Colonic mucosa (tissue), 4 donors: ENCODE measurements at places on chromosomes 2 and 18.

DNA sequence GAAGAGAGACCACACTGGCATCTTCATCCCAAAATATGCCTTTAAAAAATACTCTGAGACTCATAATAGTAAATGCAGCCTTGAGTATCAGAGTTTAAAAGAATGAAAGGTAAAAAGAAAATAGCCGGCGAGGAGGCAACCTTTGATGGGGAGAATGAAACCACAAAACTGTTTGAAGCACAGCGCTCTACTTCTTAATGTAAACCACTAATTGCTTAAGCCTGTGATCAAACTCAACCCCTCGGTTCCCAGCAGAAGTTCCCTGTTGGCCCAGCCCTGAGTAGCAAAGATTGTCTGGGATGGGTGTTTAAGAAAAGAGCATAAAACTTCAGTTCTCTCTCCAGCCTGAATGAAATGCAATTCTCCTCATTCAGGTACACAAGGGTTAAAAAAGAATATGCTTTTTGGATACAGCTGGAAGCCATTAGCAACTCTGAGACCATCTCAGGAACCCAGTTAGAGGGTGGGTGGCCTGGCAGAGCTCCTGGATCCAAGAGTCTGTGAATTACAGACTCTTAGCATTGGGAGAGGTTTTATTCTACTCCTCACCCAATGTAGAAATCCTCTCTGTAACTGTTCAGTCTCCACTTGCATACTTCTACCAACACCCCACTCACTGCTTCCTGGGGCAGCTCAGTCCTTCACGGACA, 44.8 kb downstream of the VIT start:
- no peak for DNase-seq

DNA sequence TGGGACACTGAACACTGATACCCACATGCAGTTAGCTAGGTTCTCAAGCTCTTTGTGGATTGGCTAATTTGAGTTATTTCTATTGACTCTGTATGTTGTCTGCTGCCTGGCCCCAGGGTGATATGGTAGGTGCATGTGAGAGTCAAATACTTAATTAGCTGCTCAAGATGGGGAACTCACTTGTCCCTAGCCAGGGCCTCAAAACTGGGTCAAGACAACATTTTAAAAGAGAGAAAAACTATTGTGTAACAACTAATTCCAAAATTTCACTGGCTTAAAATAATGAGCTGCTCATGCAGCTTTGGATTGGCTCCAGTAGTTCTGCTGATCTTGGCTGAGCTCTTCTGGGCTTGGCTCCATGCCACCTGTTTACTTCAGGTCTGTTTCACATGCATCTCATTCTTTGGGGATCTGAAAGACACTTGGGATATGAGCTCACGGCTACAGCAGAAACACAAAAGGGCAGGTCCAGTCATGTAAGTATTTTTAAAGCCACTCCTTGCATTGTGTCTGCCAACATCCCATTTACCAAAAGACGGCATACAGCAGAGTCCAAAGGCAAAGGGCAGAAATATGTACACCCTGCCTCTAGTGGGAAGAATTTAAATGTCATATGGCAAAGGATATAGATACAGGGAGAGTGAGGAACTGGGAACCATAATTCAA, 716.8 kb downstream of the SUCLG1 start:
- DNase-seq: no peak

DNA sequence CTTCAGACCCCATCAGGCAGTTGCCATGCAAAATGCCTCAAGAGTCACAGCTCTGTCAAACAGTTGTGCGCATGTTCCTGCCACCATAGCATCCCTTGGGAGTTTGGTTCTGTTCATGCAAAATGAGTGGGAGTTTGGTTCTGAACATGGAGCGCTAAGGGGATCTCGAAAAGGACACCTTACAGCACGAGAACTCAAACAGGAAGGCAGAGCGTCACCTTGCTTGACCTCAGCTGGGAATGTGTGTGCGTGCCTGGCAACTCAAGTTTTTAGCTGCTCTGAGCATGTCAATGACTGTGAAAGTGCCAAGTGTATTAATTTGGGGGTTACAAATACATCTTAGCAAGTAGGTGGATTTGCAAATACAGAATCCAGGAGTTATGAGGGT, 16.6 kb downstream of the MALL start:
- DNase-seq: no peak

GRCh38 chr2:128617029-128617590, 298.4 kb upstream of the HS6ST1 start:
- DNase-seq: no peak

GRCh38 chr2:169065422-169065821, 3.9 kb upstream of the DHRS9 start:
- DNase-seq: no peak

GRCh38 chr2:551621-552020, 125.6 kb downstream of the TMEM18 start:
- DNase-seq: no peak

DNA sequence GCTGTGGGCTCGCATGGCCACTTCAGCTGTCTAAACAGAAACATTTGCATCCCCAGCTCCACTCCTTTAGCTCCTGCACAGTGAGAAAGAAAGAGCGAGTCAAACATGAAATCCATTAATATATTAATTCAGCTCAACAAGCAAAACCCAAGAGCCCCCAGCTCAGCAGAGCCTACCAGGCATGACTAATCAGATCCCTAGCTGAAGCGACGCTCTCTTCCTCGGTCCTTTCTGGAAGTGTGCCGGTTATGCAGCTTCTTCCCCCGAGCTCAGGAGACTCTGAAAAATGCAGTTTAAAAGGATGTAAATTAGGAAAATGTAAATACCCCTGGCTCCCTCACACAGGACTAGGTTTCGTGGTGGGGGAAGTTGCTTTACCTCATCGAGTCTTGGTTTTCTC, 221.5 kb downstream of the ANKRD30B start:
- DNase-seq: no peak

DNA sequence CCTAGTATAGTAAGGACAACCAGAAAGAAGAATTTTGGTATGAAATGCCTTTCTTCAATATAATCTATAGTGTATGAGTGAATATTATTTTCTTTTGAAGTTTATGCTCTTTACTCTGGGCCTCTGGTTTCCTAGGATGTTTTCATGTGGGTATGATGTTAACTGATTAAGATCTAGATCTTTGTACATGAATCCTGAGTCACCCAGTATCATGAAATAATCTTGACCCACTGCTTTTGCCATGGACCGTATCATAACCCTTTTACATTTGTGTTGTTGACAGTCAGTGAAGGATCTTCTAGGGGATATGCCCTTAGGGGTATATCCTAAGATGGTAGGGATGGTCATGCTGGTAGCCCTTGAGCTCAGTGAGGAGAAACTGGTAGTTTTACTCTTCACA, 100.3 kb downstream of the RAB3GAP1 start:
- DNase-seq: no peak

DNA sequence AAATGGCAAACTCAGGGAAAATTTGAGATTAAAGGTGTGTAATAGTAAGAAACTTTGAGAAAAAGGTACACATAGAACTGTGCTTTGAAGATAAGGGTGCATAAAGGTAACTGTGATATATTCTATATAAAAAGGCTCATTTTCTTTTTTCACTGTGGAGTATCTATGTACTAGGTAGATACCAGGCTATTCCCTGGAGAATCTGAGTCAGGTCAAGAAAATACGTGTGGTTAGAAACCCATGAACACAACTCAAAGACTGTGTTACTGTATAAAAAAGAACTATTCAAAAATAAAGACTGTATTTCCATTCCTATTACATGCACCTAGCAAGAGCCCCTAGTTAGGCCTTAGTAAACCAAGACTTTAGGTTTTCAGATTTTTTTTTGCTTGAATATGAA, 100.1 kb upstream of the GRB14 start:
- DNase-seq: no peak

- DNase-seq: no peak
Observed at GRCh38 chr18:577643-578375, 2.4 kb upstream of the CETN1 start.

DNA sequence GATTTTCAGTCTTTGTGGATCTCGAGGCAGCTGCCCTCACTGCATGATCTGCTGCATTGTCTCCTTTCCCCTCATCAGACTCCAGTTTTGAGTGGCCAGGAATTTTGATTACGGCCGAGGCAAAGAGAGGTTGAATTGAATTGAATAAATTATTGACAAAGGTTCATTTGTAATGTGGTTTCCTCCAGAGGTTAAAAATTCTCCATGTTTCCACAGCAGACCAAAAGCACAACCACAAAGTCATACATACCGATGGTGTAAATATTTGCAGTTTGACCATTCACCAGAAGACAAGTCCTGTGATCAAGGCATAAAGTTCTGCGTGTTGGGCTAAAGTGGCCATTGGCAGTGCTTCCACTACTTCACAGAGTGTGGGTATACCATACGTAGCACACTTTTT, 343.8 kb upstream of the MYT1L start:
- no peak for DNase-seq

DNA sequence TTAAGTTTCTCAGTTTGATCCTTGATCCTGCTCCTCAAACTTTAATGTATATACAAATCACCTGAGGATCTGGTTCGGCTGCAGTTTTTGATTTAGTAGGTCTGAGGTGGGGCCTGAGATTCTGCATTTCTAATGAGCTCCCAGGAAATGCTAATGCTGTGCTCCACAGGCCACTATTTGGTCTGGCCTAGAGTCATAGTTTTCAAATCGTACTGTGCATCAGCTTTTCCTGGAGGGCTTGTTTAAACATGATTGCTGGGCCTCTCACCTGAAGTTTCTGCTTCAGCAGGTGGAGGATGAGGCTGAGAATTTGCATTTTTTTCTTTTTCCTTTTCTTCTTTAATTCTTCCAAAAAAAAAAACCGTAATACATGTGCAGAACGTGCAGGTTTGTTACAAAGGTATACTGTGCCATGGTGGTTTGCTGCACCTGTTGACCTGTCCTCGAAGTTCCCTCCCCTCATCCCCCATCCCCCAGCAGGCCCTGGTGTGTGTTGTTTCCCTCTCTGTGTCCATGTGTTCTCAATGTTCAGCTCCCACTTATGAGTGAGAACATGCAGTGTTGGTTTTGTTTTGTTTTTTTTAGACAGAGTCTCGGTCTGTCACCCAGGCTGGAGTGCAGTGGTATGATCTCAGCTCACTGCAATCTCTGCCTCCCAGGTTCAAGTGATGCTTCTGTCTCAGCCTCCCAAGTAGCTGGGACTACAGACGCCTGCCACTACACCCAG, 42.2 kb upstream of the CD28 start:
- no peak for DNase-seq

- no peak for DNase-seq
Observed at GRCh38 chr2:15814403-15814802, 125.9 kb upstream of the MYCN start.

DNA sequence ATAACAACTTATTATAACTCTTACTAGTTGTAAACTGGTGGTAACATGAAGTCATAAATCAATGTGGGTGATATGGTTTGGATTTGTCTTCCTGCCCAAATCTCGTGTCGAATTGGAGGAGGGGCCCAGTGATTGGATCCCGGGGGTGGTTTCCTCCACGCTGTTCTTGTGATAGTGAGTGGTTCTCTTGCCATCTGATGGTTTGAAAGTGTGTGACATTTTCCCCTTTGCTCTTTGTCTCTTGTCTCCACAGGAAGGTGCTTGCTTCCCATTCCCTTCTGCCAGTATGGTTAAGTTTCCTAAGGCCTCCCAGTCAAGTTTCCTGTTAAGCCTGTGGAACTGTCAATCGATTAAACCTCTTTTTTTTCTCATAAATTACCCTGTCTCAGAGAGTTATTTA, 321.6 kb downstream of the DSEL start:
- DNase-seq: no peak

GRCh38 chr2:30222636-30223360, 8.5 kb upstream of the LBH start:
- DNase-seq: no peak

DNA sequence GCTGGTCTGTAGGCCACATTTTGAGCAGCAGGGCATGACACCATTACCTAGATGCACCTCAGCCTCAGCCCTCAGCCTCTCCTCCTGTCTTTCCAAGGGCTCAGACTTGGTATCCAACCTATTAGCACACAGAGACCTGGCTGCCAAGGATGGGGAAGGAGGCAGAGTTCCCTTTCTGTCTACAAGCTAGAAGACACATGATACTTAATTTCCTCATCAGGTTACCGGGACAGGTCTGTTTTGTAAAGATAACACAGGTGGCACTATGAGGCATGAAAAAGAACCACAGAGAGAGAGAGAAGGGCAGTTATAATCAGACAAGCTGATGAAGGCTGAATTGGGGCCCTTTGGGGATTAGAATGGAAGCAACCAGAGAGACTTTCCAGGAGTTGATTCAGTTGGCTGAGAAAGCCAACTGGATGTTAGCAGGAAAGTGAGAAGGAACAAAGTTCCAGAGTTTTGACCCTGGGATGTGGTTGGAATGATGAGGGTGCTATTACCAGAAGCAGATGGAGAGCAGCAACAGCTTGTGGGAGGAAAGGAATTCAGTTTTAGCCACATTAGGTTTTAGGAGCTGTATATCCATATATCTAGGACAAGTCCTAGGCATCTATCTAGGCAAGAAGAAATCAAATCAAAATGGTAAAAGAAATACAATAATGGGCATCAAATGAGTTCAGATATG, 46.0 kb upstream of the RMND5A start:
- no peak for DNase-seq

- no peak for DNase-seq
Observed at GRCh38 chr2:186456941-186457340, 29.1 kb upstream of the ZC3H15 start.

GRCh38 chr2:134950886-134951285, 32.3 kb downstream of the CCNT2 start:
- DNase-seq: no peak

GRCh38 chr2:144546933-144547332, 27.0 kb upstream of the ZEB2 start:
- no peak for DNase-seq

GRCh38 chr2:128269063-128269989, 49.3 kb downstream of the HS6ST1 start:
- DNase-seq: no peak

DNA sequence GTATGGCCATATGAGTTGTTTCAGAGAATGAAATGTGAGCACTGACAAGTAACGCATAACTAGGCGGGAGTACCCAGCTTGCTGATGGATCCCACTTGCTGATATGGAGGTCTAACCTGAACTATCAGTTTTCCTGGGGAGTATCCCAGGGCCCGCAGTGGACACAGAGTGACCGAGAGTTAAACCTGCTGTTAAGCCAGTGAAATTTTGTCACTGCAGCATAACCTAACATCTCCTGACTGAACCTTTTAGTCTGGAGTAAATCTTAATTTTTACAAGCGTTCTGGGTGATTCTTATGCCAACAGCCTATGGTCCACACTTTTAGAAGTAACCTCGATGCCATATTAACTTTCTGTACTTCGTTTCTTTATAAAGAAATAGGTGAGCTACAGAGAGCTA, 54.4 kb downstream of the TGFA start:
- DNase-seq: no peak

DNA sequence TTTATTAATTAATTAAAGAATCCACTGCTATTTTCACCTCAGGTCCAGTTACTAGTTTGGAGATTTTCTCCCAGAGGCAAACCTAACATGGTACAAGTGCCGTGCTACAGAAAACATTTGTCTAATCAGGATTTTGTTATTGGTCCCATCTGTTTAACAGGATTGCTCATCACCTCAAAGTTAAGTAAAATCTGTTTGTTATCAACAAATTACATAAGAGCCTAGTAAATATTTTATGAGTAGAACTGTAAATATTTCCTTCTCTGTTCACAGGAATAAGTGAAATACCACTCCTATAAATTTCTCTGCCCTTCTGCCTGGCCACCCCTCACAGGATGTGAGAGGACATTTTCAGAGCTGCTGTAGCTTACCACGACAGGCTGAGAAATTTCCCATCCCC, 200.2 kb downstream of the RAD51AP2 start:
- no peak for DNase-seq

GRCh38 chr2:173589604-173590275, 235.1 kb downstream of the CDCA7 start:
- no peak for DNase-seq
